Stimulated activated CD8-positive, alpha-beta memory T cell treated with anti-CD3 and anti-CD28 coated beads, Interleukin-15, amount 100 ng/mL, for 1 hour (primary cell): ENCODE measurements at places on chromosomes 16 and 17.

DNA sequence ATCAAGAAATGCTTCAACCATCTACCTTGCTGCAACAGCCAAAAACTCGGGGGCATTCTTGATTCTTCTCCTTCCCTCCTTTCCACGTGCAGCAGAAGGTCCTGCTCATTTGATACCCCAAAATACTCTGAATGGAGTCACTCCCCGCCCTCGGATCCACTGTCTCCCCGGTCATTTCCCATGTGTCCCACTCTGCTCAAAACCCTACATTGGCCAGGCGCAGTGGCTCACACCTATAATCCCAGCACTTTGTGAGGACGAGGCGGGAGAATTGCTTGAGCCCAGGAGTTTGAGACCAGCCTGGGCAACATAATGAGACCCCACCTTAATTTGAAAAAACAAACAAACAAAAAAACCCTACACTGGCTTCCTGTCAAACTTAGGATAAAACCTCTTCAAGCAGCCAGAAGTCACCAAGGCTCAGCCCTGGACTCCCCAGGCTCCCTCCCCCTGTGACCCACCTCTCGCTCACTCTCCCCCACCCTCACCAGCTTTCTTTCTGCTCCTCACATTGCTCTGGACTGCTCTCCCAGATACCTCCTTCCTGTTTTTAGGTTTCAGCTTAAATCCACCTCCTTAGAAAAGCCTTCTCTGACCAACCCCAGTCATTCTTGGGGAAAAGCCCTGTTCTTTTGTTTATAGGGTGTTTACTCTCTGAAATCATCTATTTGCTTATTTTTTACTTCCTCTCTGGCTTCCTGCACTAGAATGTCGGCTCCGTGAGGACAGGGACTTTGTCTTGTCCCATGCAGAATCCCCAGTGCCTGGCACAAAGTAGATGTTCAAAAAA is 2.8 kb downstream of the SLC13A2 start:
- DNase-seq, result no peak

DNA sequence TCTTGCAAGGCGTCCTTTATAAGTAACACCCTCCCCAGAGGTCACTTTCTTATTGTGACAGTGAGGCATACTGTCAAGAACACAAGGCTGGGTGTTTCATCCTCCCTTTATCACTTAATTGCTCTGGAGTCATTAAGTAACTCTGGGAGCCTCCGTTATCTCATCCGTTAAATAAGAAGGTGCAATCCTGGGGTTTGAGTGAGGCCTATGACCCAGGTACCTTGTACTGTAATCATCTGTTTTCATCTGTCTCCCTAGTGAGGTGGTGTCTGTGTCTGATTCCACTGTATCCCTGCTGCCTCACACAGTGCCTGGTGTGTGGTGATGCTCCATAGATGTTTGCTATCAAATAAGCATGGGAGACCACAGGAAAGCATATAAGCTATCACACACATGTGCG is 17.7 kb downstream of the TNS4 start:
- DNase-seq, result no peak

DNA sequence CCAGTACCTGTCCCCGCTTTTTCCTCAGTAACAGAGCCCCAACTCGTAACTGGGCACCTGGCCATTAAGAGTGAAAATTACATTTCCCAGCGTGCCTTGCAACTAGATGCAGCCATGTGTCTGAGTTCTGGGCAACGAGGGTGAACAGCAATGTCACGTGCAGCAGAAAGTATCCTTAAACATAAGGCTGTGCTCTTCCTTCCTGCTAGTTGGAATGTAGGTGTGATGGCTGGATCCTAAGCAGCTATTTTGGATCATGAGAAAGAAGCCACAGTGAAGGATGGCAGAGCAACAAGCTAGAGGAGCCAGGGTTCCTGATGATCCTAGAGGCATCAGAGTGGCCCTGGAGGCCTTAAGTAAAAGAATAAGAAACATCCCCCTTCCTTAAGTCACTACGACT is 36.0 kb downstream of the ACTG1 start:
- DNase-seq, result no peak

- peak; percentile 34 for DNase-seq
These were observed 67.8 kb downstream of the C16orf78 start for GRCh38 chr16:49441366-49441780.

DNA sequence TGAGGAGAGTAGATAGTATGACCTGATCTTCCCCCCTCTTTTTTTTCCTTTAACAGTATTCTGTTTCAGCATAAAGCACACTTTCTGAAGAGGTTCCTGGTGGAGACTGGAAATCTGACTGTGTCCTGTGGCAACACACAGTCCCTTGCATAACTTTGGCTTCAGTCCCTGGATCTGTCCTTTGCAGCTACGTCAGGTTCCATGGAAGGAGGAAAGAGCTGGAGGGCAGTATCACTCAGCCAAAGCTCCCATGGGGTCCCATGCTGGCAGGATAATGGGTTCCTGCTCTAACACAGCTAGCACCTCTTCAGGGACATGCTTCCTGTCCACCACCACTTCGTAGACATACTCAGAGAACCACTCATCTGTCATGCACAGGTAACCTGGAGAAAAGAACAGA is 13.3 kb upstream of the SLC6A4 start:
- no peak for DNase-seq

DNA sequence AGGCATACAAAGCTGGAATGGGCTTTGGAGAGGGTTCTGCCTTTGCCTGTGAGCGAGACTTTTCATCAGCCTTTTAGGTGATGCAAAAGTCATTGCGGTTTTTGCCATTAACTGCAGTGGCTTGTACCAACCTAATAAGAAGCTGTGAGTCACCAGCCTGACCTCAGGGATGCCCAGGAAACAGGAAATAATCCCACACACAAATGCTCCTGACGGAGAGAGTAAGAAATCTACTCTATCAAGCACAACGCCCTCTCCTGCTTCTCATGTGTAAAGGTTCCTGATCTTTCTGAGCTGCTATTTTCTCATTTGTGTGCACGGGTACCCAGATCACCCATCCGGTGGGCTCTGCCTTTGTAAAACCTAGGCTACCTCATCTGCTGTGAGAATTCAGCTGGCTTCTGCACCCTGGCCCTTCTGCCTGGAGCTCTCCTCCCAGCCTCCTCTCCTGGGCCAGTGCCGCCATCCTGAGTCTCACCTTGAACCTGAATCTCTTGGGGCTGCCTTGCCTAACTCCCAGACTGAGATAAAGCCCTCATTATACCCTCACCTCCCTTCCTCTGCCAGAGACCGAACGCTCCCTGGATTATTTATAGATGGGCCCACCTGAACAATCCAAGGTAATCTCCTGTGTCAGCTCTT is 299.7 kb downstream of the C16orf95 start:
- DNase-seq, result no peak

- DNase-seq, result no peak
These were observed 18.1 kb upstream of the DHX40 start for GRCh38 chr17:59547131-59547915.
